Smooth muscle cell of the umbilical artery (primary cell): ENCODE measurements at places on chromosomes 7 and 10. TPM values are rescaled to one million over a fixed set of nuclear protein-coding genes. Genes with fewer than 3 reads are reported as not detected.

The ZPBP gene
- total RNA-seq, result not detected in 2 replicates

The KCNIP2 gene
- 0.59 and 1.1 TPM in 2 replicates for total RNA-seq

The SDK1 gene
- 0.30 and 0.46 TPM in 2 replicates for total RNA-seq

The BMPER gene
- total RNA-seq, result 34.0 and 84.3 TPM in 2 replicates

The C7orf33 gene
- total RNA-seq, result not detected in 2 replicates

The CYP3A4 gene
- total RNA-seq, result not detected in 2 replicates

The DPYSL4 gene
- total RNA-seq, result 6.3 and 33.0 TPM in 2 replicates

The CALD1 gene
- total RNA-seq, result 600 and 815 TPM in 2 replicates

The AKR1C4 gene
- total RNA-seq, result not detected in 2 replicates

The MYO3A gene
- not detected in 2 replicates for total RNA-seq

The AKR1D1 gene
- not detected in 2 replicates for total RNA-seq

The SLC18A2 gene
- total RNA-seq, result 0.05 TPM in 1 of 2 replicates, not detected in the other

The PPIF gene
- total RNA-seq, result 27.3 and 46.8 TPM in 2 replicates

The RSPH10B2 gene
- 0.05 TPM in 1 of 2 replicates, not detected in the other for total RNA-seq

The CHST12 gene
- 4.5 and 10.8 TPM in 2 replicates for total RNA-seq
